ENCODE measurements at places on chromosomes 5 and 9.
A peak's percentile ranks its signal among the peaks of the same experiment; 100 is the strongest.

DNA sequence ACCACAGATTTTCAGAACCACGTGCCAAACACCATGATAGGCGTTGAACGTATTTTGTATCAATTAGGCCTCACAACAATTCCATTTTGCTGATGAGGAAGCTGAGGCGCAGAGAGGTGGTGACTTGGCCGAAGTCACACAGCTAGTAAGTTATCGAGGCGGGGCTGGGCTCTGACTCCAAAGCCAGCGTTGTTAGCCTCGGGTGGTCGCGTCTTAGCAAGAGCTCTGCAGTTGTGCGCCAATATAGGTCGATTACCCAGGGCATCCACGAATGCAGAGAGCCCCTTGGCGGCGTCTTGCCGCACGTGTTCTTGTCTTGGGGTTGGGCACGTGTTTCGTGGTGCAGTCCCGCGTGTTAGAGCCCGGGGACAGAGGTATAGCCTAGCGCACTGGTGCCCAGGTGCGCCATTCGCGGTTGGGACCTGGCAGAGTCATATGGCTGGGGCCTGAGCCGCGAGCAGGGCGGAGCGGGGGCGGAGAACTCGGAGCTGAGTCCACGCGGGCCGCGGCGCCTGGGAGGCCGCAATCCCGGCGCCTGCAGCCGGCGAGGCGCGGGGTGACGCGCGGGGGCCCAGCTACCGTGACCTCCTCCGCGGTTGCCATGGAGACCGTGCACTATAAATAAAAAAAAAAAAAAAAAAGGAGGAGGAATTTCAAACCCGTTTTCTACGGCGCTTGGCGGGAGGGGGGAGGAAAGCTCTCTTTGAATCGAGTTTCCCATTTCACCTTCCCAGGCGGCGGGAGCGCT is 62.3 kb downstream of the CXXC5 start:
- DNase-seq = peak; percentile 66

GRCh38 chr5:156914371-156914737 is 48.7 kb downstream of the TIMD4 start:
- no peak for DNase-seq

DNA sequence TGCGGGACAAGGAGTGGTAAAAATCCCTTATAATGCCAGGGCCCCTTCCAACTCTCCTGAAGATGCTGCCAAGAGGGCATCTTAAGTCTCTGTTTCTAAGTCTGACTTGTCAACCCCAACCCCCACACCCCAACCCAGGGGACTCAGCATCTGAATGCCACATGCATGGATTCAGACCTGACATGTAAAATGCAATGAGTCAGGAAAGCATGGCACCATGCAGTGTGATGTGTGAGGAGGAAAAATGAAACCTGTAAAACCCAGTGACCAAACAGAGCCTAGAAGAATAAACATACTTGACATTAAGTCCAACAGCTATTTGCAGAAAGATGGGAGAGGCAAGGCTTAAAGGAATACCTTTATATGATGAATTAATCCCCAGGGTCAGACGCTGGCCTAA is 112.4 kb downstream of the ASTN2 start:
- no peak for DNase-seq

- no peak for DNase-seq
Measured at GRCh38 chr9:85038824-85039608, 369.5 kb downstream of the NTRK2 start.

DNA sequence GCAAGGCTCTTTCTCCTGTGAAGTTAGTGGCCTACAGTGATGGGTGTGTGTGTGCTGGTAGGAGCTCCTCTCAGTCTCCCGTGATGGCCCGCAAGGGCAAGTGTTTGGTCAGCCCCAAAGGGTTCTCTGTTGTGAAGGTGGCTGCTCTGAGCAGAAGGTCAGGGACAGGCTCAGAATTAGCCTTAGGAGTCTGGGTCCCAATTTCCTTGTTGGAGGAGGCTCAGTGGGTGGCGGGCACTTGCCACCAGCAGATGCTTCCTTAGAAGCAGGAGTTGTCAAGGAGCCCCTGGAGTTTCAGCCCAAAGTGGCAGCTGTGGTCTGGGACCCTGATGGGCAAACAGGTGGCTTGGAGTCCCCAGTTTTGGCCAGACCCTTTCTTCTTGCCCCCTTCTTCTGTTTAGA is 154.4 kb downstream of the MACROH2A1 start:
- no peak for DNase-seq

DNA sequence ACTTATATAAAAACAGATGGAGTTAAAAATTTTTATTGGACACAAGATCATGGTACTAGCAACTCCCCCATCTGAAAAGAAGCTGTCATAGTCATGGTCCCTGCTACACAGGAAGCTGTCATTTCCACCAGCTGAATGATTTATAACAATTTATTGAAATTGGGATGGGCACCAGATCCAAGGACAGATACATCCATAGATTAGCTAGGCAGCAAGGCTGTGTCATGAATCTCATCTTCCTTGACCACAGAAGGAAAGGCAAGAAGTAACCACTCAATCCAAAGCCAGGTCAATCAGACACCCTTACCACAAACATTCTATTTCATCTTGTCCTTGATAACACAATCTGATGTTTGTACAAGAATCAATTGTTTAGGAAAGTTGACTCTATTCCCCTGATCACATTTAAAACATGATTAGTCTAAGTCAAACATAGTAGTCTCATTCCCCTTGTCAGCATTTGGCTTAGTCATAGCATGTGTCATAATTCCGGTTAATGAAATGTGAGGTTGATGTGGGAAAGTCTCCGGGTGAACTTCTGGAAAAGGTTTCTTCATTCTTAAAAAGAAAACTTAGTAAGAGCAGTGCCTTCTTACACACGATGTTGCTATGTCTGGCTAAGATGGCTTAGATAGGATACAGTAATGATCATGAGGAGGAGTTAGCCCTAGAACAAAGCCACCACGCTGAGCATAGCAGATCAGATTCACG is 462.6 kb upstream of the PAPPA start:
- DNase-seq = no peak

- no peak for DNase-seq
Measured at GRCh38 chr5:180647941-180648500, 1.4 kb downstream of the FLT4 start.

DNA sequence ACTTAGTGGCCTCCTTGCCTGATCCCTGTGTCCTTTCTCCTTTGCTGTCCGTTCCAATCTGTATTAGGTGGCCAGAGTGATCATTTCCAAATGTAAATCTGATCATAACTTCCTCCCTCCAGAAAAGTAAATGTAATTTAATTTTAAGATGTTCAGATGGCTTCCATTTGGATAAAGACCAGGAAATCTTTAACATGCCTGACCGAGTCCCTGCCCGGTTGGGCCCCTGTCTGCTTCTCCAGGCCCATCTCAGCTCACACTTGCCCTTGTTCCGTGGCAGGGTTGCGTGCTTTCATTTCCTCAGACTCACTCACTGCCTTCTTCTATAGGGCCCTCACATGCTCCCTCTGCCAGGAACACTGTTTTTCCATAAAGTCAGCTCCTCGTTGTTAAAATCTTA is 7.6 kb downstream of the MAP3K1 start:
- DNase-seq = no peak

GRCh38 chr5:60497706-60498500 is 202.1 kb downstream of the DEPDC1B start:
- no peak for DNase-seq

GRCh38 chr9:24801344-24801743 is 255.6 kb upstream of the IZUMO3 start:
- no peak for DNase-seq

- peak; percentile 89 for DNase-seq
Measured at GRCh38 chr5:171450423-171451331, 31.2 kb downstream of the FGF18 start.

GRCh38 chr5:83785176-83785668 is 64.6 kb upstream of the HAPLN1 start:
- DNase-seq = no peak

DNA sequence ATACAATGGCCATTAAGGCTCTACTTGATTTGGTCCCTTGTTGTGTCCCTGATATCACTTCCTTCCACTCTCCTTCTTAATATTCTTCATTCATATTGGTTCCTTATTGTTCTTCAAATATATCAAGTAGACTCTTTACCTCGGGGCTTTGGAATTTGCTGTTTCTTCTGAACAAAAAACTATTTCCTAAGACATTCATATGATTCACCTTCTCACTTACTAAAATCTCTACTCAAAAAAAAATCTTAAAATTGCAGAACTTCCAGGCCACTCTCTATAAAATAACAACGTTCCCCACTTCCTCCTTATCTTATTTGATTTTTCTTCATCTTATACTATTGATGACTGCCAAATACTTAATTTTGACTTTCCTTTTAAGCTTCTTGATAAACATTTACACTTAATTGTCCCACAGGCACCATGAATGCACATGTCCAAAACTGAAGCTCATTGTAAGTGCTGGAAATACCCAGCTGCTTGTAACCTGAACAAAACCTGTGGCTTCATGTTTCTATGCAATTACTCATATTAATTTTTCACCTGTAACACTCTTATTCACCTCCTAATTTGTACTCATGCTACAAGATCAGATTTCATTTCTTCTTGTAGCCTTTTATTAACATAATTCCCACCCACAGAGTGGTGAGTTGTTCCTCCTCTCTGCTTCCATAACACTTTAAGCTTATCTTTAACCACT is 58.4 kb upstream of the NUDT12 start:
- DNase-seq = no peak

GRCh38 chr5:137268646-137269045 is 230.5 kb downstream of the SPOCK1 start:
- no peak for DNase-seq

DNA sequence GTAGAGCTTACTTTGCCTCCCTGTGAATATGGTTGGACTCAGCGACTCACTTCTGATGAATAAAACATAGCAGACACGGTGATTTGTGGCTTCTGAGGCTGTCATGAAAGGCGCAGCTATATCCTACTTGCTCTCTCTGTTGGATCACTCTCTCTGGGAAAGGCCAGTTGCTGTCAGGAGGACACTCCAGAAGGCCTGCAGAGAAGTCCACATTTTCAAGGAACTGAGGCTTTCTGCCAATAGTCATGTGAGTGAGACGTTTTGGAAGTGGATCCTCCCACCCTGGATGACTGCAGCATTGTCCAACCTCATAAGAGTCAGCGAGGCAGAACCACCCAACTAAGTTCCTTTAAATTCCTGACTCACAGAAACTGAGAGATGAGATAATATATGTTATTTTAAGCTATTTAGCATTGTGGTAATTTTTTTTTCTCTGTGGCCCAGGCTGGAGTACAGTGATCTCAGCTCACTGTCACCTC is 156.0 kb upstream of the MAST4 start:
- DNase-seq = no peak

GRCh38 chr5:138722544-138723177 is 30.6 kb upstream of the CTNNA1 start:
- DNase-seq = no peak

DNA sequence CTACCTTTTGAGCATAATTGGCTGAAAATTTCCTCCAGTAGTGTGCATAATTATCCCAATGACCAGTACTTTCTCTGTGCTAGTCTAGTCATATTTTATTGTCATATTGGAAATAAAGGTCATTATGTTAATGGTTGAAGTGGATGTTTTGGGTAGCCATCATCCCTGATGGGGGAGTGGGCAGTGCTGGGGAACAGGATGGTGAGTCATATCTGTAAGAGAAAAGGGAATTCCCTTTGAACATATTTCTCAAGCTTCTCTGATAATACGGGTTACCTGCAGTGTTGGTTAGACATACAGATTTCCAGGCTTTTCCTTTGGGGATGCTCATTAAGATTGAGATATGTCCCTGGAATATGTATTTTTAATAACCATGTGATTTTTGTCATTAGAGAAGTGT is 33.3 kb upstream of the SPATA31D4 start:
- DNase-seq = no peak

- DNase-seq = no peak
Measured at GRCh38 chr5:9058666-9059065, 487.2 kb downstream of the SEMA5A start.

- peak; percentile 93 for DNase-seq
Measured at GRCh38 chr9:2570615-2571479, 50.7 kb upstream of the VLDLR start.

- DNase-seq = peak; percentile 68
Measured at GRCh38 chr9:69421908-69422801, 97.1 kb downstream of the ENTREP1 start.

GRCh38 chr9:37221489-37222106 is 101.2 kb downstream of the ZCCHC7 start:
- no peak for DNase-seq

- no peak for DNase-seq
Measured at GRCh38 chr5:96175090-96175489, 213.4 kb upstream of the ELL2 start.

GRCh38 chr5:18394443-18394804 is 760.2 kb downstream of the TAF11L14 start:
- no peak for DNase-seq

GRCh38 chr5:158375531-158375930 is 516.6 kb upstream of the CLINT1 start:
- DNase-seq = no peak

DNA sequence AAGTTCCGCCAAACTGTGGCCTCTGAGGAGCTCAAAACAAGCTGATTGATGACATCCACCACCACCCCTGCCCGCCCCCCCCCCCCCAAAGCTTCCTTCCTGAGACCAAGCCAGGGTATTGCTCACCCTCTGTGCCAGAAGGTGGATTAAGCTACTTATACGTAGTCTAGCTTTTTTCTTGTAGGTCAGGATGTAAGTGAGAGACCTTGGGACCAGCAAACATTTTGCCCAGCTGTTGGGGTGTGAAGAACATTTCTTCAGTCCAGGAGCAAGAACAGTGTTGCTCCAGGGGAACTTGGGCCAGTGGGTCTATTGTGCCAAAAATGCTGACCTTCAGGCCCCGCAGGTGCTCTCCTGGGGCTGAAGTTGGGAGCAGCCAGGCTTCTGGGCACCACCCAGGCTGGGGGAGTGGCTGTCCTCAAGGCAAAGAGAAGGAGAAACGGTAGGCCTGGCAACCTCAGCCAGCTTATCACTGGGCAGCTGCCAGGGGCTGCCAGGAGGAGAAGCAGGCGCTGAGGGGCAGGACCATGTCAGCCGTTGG is 18.0 kb downstream of the NEURL1B start:
- DNase-seq = peak; percentile 64

GRCh38 chr9:35659340-35659739 is 1.2 kb downstream of the CCDC107 start:
- DNase-seq = no peak

DNA sequence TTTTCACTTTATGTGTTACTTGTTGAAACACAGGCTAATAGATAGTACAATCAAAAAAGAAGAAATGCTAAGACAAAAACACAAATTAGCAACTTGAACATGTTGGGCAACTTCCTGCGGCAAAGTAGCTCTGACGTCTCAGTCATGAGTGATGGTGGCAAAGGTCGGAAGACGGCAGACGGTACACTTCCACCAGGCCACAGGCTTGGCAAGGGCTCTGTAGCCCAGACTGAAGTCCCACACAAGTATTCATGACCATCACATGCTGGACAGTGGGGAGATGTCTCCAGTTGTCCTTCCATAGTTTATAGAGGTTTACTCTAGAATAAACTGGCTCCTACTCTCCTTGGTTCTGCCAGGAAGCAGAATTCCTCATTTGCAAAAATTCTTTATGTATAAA is 831.3 kb downstream of the MTRR start:
- DNase-seq = no peak

DNA sequence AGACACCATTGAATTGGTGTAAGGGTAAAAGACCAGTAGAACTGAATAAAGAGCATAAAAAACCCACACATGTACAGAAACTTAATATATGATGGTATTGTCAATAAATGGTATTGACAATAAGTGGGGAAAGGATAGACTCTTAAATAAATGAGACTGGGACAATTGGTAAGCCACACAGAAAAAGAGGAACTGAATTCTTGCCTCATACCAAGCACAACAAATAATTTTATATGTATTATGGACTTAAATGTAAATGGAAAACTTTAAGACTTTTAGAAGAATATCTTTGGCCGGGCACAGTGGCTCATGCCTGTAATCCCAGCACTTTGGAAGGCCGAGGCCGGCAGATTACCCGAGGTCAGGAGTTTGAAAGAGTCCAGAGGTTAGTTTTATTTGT is 37.9 kb upstream of the PPP2CA start:
- no peak for DNase-seq

All from right cardiac atrium (tissue), 5 donors.